ENCODE measurements at places on chromosomes 5 and 9.

GRCh38 chr9:133734590-133735414 is 3.4 kb downstream of the SARDH start:
- no peak for DNase-seq

- no peak for DNase-seq
These were observed 428.4 kb upstream of the MPDZ start for GRCh38 chr9:13707612-13708576.

GRCh38 chr5:171571663-171572062 is 152.2 kb downstream of the FGF18 start:
- DNase-seq, result no peak

- no peak for DNase-seq
These were observed 101.9 kb upstream of the S1PR3 start for GRCh38 chr9:88889386-88889785.

DNA sequence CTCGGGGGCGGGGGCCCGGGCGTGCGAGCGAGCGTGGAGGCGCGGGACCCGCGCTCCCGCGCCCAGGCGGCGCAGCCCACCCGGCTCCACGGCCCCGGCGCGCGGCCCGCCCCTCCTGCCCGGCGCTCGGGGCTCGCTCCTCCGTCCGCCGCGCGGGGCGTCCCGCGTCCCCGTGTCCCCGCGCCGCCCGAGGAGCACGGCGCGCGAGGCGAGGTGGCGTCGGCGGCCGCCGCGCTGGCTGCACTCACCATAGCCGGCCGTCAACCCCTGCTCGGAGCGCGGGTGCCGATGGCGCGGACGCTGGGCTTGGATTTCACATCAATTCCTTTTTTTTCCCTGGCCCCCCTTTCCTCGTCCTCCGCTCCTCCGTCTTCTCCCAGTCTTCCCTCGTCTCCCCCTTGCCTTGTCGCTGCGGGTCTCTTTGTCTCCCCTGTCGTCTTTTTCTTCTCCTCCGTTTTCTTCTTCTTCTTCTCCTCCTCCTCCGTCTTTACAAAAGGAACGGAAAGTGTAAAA is 494 bp downstream of the PTCH1 start:
- no peak for DNase-seq

DNA sequence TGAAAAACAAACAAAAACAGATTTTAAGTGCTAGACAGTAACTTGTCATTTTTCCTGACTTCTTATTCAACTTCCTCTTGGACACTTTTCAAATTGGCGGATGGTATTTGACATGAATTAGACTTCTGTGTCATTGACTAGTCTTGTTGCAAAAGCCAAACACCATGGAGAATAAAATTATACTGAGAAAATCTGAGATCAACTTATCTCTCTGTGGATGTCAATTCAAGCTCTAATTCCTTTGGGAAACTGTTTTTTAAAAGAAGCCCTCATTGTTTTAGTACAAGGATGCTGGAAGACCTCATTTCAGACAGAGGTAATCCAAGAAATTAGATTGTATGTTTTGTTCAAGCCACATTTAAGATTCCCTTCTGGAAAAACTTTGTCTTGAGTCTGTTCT is 831.0 kb downstream of the SEMA5A start:
- DNase-seq, result no peak

- DNase-seq, result no peak
These were observed 58.1 kb downstream of the NNT start for GRCh38 chr5:43661102-43661501.

DNA sequence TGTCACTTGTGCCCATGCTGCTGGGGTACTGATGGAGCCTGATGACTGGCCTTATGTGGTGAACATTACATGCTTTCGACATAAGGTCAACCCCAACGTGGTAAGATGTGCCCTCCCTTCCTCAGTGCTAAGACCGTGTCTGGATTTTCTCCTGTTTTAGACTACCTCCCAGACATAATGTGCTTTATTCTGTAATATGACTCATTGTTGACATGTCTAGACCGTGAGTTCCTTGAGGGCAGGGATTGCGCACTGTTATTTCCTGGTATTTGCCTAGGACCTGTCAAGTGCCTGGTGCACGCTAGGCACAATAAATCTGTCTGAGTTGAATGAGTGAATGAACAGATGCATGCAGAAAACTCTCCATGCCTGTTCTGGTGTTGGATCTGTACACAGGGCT is 346.0 kb downstream of the KDM4C start:
- no peak for DNase-seq

DNA sequence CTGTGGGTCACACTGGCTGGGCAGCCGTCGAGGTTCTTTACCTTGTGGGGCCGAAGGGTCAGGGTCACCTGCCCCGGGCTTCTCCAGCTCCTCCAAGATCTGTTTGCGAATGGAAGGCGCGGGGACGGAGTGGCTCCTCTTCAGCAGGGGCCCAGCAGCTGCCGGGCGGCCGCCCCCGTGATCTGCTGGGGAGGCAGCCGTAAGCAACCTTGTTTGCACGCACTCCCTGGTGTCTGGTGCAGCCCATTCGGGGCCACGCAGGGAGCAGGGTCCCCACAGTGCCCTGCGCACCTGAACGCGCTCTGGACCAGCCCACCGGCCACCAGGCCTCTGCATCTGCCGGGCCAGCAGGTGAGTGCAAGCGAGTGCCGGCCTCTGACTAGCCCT is 34.9 kb downstream of the PNPLA7 start:
- DNase-seq, result no peak

Data from naive thymus-derived CD4-positive, alpha-beta T cell (primary cell).